ENCODE measurements at places on chromosomes 2 and 18.

GRCh38 chr2:204436230-204436629 lies 109.0 kb upstream of the PARD3B start:
- no peak for DNase-seq

DNA sequence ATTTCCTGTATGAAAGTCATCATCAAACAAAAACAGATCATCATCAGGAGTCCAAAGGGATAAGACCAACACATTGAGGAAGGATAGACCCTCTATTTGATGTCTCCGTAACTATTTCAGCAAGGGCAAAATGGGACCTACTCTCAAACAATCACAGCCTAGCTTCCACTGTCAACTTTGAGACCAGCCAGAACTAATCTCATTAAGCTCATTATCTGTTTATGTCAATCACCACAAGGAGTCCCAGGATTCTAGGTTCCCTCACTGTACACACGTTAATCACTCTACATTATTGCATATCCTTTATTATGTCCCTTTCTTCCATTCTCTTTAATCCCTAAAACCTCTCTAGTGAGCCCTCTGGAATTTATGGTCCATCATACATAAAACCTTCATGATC lies 370.3 kb upstream of the LINC00305 start:
- no peak for DNase-seq

DNA sequence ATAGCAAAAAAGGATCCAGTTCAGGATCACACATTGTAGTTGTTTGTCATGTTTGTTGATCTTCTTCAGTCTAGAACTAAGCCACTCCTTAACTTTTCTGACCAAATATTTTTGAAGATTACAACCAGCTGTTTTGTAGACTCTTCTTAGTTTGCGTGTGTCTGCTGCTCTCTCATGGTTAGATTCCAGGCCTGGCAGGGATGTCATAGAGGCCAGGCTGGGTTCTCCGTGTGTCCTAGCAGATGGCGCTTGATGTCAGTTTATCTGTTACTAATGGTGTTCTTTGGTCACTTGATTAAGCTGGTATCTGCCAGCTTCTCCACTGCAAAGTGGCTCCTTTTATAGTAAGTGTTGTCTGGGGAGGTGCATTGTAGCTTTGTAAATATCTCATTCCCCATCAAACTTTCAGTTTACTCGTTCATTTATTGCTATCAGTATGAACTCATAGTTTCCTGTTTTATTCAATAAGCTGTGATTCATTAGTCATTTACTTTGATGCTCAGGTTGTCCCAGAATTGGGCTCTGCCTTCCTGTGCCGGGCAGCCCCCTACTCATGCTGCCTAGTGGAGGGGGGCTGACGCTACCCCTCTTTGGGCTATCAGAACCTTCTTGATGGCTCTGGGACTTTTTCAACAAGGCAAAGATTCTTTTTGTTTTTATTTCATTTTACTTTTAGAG lies 42.1 kb downstream of the GRHL1 start:
- no peak for DNase-seq

DNA sequence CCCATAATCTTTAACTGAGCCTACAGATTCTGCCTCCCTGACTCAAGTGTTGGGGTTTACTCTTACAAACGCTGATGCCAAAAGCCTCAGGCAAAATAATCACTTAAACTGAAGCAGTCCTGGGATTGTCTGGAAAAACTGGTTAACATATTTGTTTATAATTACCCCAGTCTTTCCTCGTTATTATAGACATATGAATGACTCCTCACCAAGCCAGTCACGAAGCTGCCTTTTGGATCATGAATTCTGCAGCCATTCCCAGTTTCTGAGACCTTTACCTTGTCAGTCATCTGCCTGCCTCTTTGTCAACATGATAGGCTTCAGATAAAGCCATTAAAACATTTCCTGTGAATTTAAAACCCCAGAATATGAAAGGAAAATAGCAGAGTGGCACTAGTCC lies 46.4 kb downstream of the MREG start:
- no peak for DNase-seq

DNA sequence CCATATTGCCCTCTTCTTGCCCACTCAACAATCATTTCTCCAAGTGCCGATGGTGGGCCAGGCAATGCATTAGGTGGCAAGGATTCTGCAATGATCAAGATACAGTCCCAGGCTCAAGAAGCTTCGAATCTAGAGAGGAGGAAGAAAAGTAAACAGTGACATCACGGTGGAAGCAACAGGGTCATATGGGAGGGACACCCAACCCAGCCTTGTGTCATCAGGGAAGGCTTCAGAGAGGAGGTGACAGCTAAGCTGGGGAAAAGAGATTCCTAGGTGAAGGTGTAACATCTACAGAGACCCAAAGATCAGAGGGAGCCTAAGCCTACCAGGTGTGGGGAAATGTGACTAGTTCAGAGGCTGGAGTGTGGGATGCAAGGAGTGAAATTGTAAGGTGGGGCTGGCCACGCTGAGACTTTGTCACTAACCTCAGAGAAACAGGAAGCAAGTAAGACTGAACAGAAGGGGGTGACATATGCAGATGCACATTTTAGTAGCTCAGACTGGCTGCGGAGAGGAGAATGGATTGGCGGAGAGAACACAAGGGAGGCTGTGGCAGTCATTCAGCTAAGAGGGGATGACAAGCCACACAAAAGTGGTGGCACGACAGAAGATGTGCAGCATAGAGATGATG lies 104.9 kb downstream of the ANKRD44 start:
- DNase-seq, result no peak

DNA sequence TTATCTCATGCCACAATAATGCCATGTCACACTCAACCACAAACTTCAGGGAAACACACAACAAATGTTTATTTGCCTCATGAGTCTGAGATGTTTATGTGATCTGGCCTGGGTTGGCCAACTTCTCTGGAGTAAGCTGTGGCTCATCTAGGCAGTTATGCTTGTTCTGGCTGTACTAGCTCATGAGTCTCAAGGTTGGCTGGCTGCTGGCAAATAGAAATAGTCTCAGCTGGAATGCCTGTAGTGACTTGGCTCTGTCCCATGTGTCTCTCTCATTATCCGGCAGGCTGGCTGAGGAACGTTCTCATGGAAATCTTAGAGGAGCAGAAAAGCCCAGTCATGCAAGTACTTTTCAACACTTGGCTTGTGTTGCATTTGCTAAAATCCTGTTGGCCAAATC lies 234.9 kb upstream of the CDH2 start:
- DNase-seq, result no peak

DNA sequence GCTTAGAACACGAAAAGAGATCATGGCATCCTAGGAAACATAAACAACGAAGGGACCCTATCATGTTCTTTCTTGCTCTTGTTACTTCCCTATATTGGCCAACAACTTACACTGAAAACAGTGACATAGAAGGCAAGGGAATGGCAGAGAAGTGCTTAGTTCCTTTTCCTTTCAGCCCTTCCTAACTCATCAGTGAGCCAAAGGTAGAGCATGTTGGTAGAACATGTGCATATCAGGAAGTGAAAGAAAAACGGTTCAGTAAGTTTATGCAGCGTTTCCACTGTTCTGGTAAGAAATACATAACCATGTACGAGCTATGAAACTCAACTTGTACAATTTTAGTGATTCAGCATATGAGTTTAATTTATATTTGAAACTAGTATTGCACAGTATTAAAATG lies 21.7 kb downstream of the AKAIN1 start:
- DNase-seq, result no peak

Measured in prostate gland (tissue), 2 donors.